ENCODE measurements at places on chromosomes 11 and 22.

GRCh38 chr11:118065384-118065783 is 11.5 kb upstream of the TMPRSS4 start:
- DNase-seq = no peak

DNA sequence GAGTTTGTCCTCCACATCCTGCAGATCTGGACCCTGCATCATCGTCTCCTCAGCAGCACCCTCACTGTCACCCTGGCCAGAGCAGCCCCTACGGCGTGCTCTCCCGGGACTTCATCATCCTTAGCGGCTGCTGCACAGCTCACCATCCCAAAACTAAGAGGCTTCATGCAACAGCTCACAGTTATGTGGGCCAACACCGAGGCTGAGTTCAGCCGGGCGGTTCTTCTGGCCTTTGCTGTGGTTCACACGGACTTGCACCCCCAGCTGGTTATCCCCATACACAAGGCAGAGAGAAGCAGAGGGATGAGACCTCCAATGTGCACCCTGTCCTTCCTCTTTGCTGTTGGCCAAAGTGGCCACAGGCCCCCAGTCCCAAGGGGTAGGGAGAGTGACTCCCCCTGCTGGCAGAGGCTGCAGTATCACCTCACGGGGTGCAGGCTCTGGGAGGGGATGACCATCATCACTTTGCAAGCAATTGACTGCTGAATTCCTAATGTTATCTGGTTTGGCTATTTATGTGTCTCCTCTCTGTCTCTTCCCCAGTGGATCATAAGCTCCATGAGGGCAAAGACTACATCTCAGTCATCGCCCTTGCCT is 276.8 kb downstream of the BRD1 start:
- DNase-seq = no peak

DNA sequence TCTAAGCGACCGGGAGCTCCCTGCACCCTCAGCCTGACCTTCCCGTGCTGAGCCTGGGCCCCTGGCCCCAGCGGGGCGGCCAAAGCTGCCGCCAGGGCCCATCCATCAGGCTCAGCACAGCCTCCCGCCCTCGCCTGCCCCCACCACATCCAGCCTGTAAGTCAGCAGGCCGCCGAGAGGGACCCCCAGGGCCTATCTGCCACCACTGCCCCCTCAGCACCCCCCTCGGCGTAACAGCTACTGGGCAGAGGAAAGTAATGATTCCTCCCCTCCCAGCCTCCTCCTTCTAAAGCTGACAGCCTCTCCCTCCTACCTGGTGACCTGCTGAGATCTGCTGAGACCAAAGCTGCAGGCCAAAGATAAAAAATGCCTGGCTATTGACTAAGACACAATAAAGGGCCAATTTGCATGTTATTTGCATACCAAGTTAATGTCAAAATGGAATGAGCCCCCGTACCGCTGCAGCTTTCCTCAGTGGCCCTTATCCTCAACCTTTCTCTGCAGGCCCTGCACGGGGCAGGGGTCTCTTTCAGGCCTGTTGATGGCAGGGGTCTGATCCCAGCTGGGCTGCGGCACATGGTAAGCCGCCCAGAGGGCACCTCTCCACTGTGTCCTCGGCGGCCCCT is 51.6 kb downstream of the RPUSD4 start:
- DNase-seq = no peak

- no peak for DNase-seq
Measured at GRCh38 chr11:78168539-78169477, 19.6 kb downstream of the KCTD21 start.

GRCh38 chr22:38177926-38178604 is 3.6 kb downstream of the PLA2G6 start:
- no peak for DNase-seq

- DNase-seq = no peak
Measured at GRCh38 chr11:133903875-133904817, 52.6 kb downstream of the IGSF9B start.

DNA sequence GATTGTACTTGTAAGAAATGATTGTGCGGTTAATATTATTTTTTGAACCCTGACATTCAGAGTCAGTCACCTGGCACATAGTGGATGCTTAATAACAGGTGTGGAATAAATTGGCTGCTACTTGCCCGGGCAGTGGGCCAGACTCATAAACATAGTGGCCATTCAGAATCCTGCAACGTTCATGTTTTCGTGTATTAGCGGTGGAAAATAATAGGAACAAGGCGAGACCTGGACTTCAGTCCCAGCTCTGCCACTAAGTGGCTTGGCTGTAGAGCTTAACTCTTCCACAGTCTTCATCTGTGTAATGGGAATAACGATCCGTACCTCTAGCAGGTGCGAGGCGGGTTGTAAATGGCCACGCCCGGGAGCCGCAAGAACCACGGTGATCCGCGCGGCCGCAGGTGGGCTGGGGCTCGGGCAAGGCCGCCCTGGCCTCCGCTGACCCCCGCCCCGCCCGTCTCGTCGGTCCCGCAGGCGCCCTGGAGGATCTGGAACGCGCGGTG is 761 bp upstream of the TMEM25 start:
- no peak for DNase-seq

- peak; percentile 98 for DNase-seq
Measured at GRCh38 chr11:65833297-65834030, at the start of gene SNX32. SNX32 (plus strand) TSS chr11:65833963; CDS start chr11:65834066, 103 bp downstream.

- DNase-seq = no peak
Measured at GRCh38 chr11:19978668-19979518, 181.4 kb downstream of the DBX1 start.

GRCh38 chr11:88249706-88250105 is 74.5 kb upstream of the RAB38 start:
- no peak for DNase-seq

GRCh38 chr22:48303369-48303725 is 1524.3 kb downstream of the BRD1 start:
- DNase-seq = no peak

GRCh38 chr11:86932924-86933875 is 22.0 kb downstream of the FZD4 start:
- DNase-seq = no peak

DNA sequence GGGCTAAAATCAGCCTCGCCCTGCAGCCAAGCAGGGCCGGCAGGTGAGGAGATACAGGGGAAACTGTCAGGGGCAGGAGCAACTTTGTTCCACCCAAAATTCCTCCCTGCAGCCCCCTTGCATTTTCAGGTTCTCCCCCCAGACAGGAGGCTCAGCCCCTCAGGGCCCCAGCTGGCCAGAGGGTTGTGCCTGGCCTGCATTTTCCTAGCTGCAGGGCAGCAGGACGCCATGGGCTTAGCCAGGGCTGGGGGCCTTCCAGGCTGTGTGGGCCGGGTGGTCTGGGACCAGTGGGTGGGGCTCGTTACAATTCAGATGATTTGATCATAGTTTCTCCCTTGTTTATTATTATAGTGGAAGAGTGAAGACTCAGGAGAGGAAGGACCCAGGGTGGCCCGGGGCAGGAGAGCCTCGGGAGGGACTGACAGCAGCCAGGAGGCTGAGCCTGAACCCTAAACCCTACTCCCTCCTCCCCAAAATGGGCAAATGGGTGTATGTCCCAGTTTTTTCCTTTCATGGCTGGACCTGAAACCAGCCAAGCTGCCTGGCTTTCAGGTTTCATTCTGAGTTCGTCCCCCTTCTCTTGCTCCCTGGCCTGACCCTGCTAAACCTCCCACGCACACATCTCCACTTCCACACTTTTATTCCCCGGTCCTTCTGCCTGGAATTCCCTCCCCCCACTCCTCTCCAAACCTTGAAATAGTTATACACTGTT is 40.0 kb downstream of the AHNAK start:
- no peak for DNase-seq

DNA sequence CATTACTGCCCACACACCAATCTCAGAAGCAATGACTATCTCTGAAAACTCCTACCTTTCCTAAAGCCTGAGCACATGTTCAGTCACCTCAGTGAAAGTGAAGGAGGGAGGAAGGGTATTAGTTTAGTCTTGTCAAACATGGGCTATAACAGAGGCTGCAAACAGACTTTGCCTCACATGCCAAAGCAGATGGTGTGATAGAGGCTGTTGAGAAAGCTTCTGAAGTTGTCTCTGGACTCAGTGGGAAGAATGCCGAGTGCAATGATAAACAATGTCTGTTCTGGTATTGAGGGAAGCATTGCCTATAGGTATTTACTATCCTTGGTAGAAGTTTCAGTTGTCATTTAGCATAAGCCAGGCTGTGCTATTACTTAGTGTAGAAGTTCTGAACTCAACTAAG is 314.5 kb upstream of the CCDC90B start:
- DNase-seq = no peak

- no peak for DNase-seq
Measured at GRCh38 chr11:10294290-10294953, 403 bp upstream of the SBF2 start.

DNA sequence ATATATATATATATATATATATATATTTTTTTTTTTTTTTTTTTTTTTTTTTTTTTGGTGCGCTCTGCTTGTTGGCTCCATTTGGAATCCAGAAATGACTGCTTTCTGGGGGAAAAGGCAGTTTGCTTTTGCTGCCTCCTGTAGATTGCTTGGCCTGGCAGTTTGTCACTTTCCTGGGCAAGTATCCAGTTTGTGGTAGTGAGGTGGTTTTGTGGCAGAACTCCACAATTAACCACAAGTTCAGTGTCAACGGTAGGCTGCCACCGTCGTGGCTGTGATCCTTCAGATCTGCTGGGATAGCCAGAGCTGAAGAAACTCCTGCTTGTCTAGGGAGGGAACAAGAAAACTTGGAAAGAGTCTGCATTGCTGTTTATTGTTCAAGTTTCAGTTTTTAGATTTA is 5.0 kb upstream of the PDE3B start:
- no peak for DNase-seq

- no peak for DNase-seq
Measured at GRCh38 chr22:26041931-26042330, 127.3 kb upstream of the SEZ6L start.

DNA sequence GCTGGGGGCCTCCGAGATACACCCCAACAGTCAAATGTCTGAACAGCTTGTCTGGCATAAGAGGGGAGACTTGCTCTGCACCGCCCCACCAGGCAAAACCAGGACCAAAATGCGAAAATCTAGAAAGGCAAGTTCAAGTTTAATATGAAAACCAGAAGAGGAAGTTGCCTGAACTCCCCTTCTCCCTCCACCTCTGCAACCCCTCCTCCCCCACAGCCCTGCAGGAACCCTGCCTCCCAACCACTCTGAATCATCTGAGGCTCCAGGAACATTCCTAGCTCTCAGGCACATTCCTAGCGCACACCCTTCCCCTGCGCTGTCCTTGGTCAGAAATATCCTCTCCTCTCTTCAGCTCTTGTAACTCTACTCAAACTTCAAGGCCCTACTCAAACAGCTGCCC is 36.7 kb downstream of the ISX start:
- DNase-seq = no peak

DNA sequence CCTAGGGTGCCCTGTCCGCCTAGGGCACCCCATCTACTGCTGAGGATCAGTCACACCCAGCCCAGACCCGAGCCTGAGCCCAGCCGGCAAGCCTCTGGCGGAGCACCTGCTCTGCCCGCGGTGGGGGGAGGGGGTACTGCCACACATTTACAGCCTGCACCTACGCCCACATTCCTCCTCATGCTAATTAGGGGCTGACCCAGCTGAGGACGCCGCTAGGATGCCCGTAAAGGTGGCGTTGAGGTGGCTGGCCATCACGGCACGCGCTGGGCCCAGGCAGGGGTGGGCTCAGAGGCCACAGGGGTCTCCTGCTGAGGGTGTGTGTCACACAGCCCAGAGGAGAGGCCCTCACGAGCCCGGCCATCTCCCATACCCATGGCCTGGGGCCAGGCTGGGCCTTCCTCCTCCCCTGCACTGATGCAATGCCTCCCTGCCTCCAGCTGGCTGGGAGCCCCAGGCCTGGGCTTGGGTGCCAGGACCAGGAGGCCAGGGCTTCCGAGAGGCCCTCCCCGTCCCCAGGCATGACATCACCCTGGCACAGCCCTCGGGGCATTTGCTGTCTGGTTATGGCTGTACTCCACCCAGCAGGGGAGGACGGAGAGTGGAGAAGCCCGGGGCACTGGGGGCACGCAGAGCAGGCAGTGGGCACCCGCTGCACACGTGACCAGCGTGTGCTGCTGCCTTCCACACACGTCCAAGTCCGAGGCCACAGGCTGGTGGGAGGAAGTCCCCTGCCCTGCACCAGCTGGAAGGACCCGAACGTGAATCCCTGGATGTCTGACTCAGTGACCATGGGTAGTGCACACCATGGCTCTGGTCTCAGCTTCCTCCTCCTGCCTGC is 12.7 kb downstream of the DUSP8 start:
- DNase-seq = no peak

DNA sequence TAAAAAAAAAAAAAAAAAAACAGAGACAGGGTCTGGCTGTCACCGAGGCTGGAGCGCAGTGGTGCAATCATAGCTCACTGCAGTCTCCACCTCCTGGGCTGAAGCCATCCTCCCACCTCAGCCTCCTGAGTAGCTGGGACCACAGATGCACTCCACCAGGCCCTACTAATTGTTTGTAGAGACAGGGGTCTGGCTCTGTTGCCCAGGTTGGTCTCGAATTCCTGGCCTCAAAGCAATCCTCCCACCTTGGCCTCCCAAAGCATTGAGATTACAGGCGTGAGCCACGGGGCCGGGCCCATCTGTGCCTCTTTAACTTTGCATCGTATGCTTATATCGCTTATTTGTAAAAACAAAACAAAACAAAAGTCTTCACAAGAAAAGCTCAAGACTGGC is 3.1 kb downstream of the CPT1A start:
- DNase-seq = peak; percentile 27

DNA sequence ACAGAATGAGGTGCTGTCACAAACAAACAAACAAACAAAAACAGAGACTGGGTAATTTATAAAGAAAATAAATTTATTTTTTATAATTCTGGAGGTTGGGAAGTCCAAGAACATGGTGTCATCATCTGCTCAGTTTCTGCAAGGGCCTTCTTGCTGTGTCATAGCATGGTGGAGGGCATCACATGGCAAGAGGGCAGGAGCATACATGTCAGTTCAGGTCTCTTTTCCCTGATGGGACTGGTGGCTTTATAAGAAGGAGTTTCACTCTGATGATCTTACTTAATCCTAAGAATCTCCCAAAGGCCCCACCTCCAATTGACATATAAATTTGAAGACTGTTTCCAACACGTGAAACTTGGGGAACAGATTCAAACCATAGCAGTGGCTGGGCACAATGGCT is 135.7 kb downstream of the NECTIN1 start:
- DNase-seq = no peak

GRCh38 chr11:125063429-125064043 is 431 bp downstream of the SLC37A2 start:
- no peak for DNase-seq

Measured in activated CD4-positive, alpha-beta T cell treated with anti-CD3 and anti-CD28 coated beads, Interleukin-2, amount 50 U/mL, for 48 hours (primary cell).